Left lobe of liver (tissue), 2 donors: ENCODE measurements at places on chromosomes 11 and 22.

GRCh38 chr11:61598886-61599868, 18.3 kb upstream of the SYT7 start:
- no peak for DNase-seq

DNA sequence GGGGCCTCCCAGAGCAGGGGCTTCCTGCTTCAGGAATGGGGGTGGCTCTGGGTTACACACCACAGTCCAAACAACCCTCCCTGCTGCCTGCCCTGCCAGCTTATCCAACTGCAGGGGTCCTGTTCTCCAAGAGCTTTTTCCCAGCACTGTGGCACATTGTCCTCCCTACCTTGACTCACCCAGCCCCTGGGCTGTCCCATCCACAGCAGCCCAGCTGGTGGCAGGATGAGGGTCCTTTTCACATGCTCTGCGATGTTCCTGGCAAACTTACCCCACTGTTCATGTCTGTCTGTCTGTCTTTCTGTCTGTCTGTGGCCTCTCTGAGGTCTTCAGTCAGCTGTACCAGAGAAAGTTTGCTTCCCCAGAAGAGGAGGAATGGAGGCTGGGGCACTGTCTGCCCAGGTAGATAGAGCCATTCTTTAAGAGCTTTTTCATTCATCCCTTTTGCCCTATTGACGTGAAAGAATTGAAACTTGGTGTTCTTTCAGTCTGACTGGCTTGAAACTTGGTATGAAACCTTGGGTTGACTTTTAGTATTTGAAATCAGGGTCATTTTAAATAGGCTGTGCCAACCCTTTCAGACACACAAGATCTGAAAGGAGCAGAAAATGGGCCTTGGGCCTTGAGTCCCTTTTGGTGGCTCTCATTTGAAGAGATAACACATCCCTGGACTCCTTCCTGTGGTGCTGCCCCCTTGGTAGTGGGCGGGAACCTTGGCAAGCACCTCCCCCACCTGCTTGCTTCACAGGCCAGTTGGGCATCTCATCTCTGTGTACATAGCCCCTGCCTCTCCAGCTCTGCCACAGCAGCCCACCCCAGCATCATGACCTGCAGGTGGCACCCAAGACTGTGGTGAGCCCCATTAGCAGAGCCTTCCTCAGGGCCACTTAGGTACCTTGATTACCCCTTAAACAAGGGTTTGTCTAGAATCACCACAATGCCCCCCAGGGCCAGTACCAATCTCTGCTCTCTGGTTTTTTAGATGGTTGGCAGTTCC, 74.6 kb upstream of the SUSD2 start:
- no peak for DNase-seq

DNA sequence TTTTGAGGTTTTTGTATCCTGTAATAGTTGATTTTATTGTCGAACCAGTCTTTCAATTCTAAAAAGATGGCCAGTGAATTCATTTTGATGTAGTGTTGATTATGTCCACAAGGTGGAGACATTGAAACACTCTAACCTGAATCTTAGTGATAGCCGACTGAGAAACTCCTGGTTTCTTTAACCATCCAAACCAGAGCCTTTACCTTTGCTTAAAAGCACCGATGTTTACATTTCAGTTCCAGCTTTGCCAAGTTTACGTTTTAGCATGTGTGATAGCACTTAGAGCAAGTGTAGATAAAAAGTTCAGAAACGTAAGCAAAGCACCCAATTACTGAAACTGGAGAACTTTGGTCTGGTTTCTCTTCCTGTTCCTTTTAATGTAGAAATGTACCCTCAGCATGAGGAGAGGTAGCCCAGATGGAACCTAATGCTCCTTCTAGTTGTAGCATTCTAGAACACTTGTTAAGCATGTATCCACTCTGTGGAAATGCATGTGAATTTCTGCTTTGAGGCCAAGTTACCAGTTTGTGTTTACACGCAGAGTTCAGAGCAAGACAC, 208.6 kb downstream of the DBX1 start:
- no peak for DNase-seq

DNA sequence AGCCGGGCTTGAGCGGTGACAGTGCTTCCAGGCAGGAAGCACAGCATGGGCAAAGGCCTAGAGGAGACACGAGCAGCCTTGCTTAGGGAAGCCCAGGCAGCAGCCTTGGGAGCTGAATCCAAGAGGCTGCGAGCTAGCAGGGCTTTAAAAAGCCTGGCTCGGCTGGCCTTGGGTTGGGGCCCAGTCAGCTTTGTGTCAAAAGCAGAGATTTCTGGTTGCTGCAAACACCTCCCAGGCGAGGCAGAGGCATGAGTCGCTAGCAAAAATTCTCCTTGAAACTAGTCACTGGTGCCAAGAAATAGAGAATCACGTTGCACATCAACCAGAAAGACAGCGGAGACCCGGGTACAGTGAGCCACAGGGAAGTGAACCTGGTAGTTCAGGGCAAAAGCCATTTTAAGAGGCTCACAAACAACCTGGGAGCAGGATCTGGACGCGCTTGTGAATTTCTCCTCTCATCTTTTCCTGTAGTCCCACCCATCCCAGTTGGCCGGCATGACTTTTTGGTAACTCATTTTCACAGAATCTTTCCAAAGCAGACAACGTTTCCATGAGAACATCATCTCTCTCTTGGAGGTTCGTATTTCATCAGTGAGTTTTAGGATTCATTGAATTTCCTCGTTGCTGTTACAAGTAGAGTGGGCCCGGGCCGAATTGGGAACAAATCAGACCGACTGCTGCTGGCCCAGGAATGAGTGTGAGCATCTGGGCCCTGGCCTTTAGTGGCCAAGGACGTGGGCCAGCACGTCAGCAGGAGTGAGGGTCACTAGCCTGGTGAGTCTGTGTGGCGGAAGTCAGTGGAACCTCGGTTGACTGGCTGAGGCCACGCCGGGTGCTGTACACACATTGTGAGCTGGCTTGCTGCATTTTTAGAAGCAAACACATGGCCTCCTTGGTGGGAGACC, 16.4 kb upstream of the FGF4 start:
- DNase-seq: no peak

DNA sequence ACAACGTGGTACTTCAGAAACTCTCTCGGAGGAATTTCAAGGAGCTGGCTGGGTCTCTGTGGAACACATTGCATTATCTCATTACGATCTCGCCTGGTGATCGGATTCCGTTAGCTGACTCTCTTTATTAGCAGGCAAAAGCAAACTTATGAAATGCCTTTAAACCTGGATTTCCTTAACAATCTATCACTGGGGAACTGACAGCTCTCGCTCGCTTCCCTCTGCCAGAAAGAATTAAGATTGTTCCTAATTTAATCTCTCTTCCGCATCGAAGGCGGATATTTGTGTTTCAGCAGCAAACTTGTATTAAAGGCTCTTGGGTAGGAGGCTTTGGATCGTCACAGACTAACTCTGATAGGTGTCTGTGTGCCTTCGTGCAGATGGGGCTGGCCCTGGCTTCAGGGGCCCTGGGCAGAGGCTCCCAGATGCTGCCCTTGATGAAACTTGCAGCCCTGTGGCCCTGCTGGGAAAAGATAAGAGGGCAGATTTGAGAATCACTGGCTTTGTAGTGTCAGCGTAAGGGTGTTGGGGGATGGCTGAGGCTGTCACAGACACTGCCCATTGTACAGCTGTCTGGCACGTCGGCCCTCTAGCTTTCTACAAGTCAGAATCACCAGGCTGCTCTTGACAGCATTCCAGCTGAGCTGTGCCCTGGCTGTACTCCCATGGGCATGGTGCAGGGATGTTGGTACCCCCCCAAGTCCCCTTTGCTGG, 162.2 kb upstream of the NECTIN1 start:
- no peak for DNase-seq
